ENCODE measurements at places on chromosomes 5 and 9.

DNA sequence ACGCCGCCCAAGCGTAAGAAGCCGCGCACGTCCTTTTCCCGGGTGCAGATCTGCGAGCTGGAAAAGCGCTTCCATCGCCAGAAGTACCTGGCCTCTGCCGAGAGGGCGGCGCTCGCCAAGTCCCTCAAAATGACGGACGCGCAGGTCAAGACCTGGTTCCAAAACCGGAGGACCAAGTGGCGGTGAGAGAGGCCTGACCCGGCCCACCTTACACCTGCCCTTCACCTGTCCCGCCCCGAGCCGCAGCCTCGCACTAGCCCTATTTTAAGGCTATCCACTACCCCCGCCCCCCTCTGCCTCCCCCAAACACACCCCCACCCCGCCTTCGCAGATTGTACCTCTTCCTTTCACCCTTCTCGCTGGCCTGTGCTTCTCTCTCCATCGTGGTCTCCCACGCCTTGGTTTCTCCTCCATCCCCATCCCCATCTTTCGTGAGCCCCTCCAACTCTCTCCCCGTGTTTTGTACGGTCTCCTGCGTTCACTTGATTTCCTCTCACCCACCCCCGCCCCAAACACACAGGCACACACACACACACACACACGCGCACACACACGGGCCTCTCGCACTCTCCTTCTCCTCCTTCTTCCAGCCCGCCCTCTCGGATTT, 1.3 kb downstream of the TLX3 start:
- no peak for DNase-seq

- no peak for DNase-seq
Measured at GRCh38 chr5:168214886-168215285, 76.6 kb upstream of the WWC1 start.

DNA sequence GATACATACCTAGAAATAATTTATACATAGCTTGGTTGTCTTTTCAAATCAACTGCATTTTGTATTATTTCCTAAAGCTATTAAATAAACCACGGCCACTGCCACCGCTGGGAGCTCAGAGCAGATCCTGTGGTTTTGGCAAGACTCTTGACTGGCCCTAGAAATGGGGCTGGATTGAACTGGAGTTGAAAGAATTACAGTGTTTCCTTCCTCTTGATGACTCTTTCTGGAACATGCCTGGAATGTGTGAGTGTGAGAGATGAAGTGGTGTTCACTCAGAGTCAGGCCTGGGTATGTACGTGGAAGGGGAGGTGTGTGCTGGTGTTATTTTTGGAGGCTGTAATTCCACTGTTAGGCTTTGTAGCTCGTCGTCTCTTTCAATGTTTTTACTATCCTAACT, 45.9 kb downstream of the TEK start:
- DNase-seq: no peak

GRCh38 chr9:86660146-86660943, 287.0 kb downstream of the GAS1 start:
- DNase-seq: no peak

DNA sequence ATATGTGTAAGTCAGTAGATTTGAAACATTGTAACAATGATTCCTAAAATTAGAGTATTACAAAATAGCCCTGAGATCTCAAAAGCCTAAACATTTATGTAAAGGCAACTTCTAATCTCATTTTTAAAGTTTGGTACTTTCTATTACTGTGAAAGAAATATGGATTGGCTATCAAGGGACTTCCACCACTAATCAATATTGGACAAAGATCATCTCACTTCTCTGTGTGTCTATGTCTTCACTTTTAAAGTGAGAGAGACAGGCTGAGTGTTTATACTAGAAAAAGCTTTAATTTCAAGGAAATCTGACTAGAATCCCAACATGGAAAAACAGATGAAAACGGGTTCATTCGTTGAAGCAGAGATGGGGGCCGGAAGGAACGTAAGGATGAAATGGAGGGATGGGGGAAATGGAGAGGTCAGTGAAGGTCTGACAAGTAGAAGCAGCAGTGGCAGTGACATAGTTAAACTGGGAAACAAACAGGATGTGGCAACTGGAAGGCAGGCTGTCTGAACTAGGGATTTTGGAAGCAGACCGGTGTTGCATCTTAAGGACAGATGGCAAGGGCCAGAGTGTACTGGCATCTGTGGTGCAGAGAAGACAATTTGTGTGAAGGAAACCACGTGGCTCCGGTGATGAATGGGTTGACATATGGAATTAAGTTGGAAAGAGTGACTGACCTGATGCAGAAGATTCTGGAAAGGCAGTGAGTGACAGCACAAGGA, 60.8 kb downstream of the PDE4D start:
- DNase-seq: no peak

DNA sequence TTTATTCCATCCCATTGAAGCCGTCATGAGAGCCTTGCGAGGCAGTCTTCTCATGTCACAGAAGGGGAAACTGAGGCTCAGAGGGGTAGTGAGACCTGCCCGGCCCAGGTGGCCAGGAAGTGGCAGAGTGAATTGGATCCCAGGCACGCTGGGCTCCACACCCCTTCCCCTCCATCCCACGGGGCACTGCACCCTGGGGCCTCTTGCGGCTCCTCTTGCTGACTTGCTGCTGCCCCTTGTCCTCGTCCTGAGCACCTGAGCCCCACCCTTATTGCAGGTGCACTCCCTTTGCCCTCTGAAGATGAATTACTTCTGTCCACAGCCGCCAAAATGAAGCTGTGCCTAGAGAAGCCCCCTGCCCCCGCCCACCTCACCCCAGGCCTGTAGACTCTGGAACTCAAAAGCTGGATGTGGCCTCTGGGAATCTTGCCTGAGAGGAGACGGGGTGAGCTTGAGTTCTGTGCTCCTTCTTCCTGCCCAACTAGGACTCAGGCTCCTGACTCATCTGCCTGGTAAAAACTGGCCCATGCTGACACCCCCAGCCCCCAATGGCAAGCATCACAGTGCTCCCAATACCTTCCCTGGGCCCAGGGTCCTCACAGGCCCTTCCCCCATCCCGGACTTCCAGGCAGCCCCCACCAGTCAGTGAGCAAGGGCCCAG, 6.4 kb downstream of the NEURL1B start:
- DNase-seq: no peak

DNA sequence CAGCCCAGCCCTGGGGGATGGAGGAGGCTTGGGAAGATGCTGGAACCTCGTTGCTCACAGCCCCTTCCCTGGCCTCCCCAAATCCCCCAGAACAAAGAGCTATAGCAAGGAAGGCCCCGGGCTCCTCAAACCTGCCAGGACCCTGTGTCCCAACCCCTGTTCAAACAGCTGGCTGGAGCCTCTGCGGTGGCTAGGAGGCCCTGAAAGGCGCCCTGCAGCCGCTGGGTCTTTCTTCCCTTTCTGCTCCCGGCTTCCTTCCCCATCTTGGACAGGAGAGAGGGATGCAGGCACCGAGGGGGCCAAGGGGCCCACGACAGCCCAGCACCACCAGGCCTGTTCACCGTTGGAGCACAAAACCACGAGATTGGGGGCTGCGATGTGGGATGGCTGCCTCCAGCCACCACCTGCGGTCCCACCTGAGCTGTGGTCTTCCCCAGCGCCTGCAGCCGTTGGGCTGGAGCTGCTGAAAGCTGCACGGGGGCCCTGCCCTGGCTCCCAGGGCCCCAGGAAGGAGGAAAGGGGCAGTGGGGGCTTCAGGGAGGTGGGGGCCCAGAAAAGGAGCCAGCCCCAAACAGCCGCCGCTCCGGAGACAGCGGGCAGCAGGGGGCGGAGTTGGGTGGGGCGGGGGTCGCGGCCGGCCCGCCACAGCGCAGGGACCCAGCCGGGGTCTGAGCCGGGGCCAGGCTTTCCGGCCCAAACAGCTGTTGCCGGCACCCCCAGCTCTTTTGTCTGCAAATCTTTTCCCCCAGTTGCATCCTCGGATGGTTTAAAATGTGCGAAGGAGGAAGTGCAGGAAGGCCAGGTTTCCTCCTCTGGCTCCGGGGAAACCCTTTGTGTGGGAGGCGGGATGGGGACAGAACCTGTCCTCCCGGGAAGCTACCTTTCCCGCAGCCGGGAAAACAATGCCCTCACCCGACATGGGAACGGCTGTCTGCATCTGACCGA, 16.1 kb downstream of the NOTCH1 start:
- DNase-seq: no peak

DNA sequence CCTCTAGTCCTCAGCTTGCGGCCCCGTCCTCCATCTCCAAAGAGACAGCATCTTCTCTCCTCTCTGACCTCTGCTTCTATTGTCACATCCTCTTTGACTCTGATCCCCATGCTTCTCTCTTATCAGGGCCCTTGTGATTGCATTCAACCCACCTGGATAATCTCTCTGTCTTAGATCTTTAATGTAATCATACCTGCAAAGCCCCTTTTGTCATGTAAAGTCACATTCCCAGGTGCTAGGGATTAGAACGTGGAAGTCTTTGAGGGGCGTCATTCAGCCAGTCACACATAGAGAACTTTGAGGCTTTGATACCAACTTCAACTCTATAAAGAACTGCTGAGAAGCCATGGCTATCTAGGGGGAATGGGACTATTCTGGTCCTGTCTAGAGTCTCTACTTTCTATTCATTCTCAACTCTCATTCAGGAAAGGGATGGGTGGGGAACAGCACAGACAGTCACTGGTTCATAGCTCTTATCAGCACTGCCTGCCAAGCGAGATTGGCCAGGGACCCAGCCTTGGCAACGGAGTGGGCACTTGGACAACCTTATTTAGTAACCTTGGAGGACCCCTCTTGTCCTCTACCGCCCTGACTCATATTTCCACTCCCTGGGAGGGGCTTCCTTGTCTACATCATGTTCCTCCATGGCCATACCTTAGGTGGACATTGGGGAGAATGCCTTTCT, 29.0 kb downstream of the TAS2R1 start:
- DNase-seq: no peak

DNA sequence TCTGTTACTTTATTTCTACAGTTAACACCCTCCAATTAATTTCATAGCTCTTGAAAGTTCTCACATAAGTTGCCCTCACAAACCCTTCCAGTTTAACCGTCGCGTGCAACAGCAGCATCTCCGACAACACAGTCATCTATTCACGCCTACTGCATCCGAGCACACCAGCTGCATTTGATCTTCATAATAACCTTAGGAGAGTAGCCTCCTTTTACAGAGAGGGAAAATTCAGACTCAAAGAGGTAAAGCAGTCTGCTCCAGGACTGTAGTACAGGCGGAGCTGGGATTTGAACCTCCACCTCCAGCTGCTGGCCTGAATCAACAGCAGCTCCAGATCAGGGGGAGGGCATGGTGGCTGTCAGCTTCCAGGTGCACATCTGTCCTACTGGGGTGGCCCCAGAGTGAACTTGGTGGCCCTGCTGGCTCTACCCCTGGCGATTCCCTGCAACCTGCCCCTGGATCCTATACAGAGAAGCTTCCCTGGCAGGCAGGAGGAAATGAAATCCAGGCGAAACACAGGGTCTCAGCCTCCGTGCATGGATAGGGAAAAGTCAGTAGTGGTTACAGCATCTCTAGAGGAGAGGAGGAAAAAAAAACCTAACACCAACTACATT, 71.6 kb upstream of the UNC5A start:
- no peak for DNase-seq

DNA sequence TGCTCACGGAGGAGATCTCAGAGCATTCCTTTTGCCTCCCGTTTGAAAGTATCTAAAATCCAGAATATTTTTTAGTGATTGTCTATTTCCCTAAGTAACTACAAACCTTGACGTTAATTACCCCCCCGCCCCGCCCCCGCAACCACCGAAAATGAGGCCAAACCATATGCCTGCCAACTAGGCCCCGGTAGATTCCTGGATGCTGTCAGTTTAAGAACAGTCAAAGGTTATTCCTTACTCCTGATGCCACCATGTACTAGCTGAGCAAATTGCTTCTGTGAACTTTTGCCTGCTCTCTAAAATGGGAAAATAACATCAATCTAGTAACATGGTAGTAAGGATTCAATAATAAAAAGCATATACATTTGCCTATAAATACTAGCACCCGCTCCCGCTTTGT, 244.8 kb downstream of the SAXO1 start:
- no peak for DNase-seq

DNA sequence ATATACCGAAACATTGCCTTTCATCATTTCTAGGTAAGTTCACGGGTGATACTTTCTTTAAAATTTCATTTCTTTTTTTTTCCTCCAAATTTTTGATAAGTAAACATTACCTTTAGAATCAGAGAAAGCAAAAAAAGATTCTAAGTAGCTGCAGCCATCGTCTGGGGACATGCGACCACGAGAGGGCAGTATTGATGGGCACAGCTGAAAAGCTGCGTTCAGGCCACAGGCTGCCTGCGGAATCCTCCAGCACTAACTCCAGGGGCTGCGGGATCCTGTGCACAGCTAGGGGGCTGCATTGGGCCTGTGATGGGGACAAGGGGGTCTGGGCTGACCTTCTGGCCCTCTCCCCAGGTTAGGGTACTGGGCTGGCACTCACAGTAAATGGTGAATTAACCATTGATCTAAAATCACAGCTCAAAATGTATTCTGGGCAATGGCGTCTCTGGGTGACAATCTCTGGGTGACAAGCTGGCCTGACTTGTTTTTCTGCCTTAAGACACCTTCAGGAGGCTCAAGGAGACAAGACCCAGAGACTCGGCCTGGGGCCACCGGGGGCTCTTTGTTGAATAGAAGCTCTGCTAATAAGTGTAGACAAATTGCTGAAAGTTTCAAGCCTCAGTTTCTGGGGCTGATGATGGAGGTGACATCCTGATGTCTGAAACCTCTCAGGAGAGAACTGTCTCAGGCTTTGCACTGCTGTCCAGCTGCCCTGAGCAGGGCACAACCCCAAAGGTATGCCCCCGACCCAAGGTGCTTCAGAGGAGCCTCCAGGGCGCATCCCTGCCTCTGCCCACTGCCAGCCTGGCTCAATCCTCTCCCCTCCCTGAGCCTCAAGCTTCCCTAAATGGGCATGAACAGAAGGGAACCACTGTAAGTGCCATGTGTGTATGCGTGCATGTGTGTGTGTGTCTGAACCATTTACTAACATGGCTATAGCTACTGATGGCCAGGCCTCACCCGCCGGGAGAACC, 44.3 kb upstream of the SARDH start:
- no peak for DNase-seq

GRCh38 chr9:91541734-91542133, 118.1 kb upstream of the NFIL3 start:
- no peak for DNase-seq

DNA sequence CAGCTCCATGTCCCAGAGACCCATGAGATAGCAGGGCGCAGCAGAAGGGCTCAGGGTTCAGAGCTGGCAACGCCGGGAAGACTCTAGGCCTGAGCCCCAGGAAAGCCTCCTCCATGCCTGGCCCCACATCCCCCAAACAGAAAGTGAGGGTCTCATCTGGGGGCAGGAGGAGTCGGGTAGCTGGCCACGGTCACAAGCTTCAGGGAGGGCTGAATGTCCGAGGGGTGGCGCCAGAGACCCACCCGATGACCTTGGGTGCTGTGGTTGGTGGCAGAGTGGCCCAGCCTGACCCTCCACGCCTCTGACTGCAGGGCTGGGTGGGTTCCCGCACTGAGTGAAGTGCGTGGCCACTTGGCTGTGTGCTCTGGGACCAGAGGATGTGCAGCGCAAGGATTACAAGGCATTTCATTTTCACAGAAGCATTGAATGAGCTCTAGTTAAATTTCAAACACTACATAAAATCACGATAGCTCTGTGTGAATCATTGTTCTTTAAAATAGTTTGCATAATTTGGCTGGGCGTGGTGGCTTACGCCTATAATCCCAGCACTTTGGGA, 3.0 kb downstream of the C8G start:
- no peak for DNase-seq

GRCh38 chr5:122965111-122965510, 71.4 kb downstream of the PPIC start:
- DNase-seq: no peak
